ENCODE measurements at places on chromosomes 5 and 9.
A peak's percentile ranks its signal among the peaks of the same experiment; 100 is the strongest.

GRCh38 chr5:17305964-17306725, 88.7 kb downstream of the BASP1 start:
- DNase-seq = peak; percentile 82

- DNase-seq = no peak
Measured at GRCh38 chr9:137195525-137196220, 4.9 kb downstream of the TPRN start.

- DNase-seq = no peak
Measured at GRCh38 chr9:138074516-138074915, 196.9 kb downstream of the CACNA1B start.

DNA sequence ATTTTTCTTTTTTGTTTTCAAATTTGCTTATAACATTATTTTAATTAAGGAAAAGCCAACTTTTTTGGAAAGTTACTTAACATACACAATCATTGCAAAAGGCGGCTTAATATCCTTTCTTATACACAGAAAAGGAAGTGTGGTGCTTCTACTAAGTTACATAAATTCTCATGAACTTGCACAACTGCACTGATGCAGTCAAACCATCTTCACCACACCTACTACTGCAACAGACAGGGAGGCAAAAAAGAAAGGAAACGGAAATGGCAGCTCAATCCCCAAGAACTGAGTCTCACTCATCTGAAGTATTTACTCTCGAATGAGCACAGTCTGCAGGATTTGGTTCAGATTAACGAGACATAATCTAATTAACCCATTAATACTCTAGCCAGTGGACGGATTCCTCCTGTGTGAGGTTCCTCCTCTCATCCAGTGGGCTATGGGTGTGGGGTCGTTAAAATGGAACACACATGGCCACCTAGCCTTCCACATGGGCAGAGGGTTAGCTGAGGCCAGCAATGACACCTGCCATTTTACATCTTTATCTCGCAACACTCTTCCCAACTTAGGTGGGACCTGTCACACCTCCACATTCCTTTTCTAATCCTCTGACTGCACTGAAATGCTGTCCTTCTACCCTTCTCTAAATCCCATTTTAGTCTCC, 30.0 kb downstream of the GOLM1 start:
- no peak for DNase-seq

DNA sequence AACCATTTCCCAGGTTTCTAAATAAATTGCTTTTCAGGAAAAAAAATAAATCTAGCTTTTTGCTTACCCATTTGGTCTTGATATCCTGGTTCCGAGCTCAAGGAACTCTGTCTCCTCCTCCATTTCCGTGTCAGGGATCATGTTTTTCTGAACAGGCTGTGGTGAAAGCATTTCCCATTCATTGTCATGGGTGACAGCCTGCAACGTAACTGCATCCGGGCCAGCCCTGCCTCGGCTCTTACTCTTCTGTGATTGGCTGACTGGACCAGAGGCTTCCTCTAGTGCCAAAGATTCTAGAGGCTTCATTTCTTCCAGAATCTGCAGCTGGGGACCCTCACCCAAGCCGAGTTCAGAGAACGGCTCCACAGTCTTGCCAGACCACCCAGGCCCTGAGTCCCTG, 61.0 kb upstream of the PCA3 start:
- no peak for DNase-seq

Measured in astrocyte of the hippocampus (primary cell).